ENCODE measurements at places on chromosomes 5 and 9.

DNA sequence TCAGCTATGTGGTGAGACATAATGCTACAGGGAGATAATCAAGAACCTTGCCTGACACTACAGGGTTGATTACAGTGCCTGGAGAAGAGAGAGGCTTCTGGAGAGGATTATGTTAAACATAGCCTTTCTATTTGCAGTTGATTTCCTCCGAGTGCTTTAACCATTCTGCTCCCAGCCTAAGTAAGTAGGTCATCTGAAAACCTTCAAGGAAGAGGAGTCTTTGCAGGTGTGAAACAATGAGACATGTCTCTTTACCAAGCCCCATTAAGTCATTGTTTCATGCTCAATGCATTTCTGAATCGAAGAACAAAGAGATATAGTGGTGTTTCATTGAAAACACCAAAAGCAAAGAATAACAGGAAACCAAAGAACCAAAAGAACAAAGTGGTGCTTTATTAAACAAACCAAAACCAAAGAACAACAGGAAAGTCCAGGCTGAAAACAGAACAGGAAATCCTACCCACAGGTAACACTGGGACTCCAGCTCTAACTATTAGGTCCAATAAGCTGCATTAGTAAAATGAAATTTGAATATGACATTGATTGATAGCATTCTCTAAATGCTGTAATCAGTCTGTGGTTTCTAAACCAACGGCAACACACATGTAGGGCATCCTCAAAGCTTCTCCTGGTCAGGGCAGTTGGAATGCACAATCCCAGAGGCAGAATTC is 113.3 kb upstream of the SPATA31D4 start:
- no peak for DNase-seq

DNA sequence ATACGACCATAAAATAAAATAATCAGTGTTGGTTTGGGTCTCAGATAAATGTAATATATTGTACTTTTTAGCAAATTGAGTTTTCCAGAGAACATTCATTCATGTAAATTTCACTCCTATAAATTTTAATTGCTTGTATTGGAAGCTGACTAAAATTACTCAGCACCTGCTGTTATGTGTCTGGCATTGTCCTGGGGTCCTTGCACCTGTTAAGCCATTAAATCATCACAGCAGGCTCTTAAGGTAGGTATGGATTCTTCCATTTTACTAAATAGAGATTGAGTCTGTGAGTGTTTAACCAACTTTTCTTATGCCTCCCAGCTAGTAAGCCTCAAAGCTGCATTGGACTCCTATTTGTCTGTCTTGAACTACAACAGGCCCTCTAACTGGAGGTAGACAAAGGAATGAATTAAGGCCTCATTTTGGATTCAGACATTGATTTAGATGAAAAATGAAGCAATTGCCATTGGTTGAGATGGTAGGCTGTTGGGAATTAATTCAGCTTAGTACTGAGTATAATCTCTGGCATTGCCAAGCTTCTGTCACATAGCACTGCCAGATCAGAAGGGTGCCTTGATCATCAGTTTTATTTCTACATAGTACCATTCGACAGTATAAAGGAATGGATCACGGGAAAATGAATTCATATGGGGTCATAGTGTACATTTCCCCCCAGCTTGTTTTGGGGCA is 78.9 kb downstream of the PARP8 start:
- DNase-seq = no peak

- DNase-seq = peak; percentile 28
Measured at GRCh38 chr5:82011761-82012160, 39.9 kb downstream of the ATG10 start.

DNA sequence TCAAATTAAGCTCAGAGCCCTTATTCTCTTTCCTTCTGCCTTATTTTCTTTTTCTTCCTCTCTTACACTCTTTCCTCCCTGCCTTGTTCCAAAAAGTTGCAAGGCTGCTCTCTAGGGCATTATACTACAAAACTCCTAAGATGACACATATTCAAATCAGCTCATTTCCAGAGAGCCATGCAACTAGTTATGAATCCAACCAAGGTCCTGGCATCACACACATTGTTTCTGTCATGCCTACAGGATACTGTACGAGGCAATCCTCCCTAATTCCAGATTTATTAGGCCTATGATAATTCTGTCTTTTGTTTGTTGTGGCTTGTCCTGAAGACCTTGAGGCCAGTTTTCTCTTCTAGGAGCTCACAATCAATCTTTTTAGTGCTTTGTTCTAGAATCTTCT is 87.0 kb upstream of the TBCA start:
- DNase-seq = peak; percentile 58

DNA sequence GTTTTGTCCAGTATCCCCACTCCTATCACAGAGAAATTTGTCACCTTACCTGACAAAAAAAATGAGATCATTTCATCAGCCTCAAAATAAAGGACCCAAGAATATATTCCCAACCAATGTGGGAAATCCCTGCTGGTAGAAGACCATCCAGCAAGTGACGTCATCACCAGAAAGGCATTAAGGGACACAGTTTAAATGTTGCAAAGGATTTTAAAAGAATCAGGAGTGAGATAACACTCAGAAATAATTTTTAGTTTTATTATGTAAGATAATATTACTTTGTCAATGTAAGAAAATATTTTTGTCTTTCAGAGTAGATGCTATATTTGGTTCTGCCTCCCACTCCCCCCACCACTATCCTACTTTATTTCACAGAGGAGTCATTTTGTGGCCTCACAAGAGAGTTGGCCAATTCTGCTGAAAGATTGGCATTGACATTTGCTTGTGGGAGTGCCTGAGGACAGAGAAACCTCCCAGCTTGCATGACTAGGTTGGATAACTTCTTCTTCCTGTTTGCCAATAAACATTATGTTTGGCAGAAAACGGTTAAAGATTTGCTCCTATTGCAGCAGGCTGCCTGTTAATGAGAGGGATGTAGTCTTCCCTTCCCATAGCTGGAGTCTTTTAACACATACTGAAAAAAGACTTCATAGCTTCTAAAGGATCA is 288.6 kb upstream of the DAB2 start:
- DNase-seq = peak; percentile 70

DNA sequence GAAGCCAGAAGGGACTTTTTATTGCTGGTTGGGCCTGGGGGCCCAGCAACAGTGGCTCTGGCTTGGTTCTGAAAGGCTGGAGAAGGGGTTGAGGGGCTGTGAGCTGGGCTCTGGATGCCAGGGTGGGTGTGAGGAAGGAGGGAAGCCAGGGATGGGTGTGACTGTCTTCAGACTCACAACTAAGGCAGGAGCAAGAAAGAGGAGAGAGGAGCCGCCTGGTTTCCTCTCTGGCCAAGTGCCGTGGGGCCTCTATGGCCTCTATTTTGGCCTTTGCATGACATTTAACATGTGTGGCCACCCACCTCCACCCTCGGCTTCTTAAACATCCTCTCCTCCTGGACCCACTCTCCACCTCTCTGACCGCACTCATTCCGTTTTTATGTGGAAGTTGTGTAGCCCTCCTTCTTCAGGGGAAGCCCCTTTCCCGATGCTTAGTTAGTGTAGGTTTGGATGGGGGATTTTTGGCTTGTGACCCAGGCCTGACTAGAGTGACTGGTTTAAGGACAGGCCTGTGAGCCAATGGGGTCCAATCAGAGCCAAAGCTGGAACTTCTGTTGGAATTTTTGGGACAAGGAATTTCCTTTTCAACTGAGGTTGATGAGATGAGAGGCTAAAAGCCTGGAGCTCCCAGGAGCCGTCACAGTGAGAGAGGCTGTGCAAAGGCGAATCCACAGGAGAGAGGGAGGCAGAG is 517.8 kb downstream of the CCDC171 start:
- DNase-seq = no peak

GRCh38 chr5:98581112-98581997 is 192.1 kb upstream of the RGMB start:
- DNase-seq = peak; percentile 60

DNA sequence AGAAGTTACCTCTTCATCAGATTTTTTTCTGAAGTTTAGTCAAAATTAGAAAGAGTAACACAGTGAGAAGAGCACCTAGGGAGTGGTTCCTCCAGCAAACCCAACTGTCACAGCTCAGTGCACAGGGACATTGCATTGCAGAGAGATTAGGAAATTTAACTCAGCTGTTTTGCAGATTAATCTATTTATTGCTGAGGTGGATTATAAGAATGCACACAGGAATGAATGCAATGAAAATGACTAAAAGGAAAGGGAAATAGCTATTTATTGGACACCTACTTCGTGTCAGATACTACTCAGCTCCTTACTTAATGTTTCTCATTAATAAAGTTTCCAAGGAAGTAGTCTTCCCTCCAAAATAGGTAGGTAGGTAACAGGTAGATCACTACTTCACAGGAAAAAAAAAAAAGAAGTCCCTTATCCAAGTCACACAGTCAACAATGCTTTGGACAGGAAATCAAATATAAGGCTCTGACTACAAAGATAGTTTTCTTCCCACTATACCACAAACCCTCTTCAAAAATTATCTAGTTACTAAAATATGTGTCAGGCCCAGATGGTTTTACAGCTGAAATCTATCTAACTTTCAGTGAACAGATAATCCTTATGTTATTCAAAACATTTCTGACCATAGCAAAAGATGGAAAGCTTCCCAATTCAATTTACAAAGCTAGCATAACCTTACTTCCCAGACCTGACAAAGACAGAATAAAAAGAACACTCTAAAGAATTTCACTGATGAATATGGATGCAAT is 442.2 kb upstream of the MPDZ start:
- peak; percentile 62 for DNase-seq

- DNase-seq = no peak
Measured at GRCh38 chr5:5126444-5126843, 13.7 kb upstream of the ADAMTS16 start.

GRCh38 chr9:97938081-97938644 is at the start of gene HEMGN:
HEMGN (minus strand) TSS chr9:97938172; CDS start chr9:97938136, 36 bp downstream.
- DNase-seq = no peak

DNA sequence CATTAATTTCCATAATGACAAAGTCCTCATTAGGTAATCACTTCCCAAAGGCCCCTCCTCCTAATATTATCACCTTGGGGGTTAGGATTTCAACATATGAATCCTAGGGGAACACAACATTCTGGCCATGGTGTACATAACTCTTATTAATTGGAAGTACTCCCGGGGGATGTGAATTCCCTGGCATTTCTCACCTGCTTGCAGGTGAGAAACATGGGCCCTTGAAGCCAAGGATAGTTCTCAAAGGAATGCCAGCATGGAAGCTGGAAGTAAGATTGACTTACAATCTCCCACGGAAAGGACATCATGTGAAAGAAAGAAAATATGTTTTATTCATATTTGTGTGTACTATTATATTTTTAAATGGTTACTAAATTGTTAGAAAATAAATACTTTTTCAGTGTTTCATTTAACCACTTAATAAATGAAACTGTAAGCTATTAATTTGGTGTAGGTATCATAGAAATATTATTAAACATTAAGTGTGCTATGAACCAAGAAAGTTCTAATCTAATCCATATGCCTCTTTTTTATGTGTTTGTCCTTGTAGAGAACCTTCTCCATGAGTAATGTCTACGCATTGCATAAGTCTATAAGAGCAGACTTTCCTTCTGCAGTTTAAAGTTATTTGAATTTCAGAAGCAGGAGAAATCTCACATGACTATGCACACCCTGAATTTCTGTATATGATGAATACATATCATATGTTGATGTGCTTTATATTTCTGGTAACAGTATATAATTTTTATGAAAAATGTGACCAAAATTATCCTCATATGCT is 59.4 kb downstream of the ANXA1 start:
- no peak for DNase-seq

DNA sequence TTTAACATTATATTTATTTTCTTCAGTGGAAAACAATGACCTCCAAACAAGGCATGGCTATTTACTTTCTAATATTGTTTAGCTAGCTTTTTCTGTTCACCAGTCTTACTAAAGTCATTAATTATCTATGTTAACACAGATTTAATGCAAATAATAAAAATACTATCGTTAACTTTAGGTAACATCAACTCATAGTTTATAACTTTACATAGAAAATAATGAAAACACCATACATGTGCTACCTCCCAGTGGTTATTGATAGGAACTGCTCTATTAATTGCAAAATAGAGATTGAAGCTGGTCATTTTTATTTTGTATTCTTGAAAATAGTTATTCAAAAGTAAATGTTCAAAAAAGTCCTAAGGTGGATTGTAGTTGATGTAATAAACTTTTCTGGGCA is 78.3 kb upstream of the HCN1 start:
- DNase-seq = peak; percentile 1

GRCh38 chr5:124634741-124635323 is 111.6 kb downstream of the ZNF608 start:
- DNase-seq = peak; percentile 46

DNA sequence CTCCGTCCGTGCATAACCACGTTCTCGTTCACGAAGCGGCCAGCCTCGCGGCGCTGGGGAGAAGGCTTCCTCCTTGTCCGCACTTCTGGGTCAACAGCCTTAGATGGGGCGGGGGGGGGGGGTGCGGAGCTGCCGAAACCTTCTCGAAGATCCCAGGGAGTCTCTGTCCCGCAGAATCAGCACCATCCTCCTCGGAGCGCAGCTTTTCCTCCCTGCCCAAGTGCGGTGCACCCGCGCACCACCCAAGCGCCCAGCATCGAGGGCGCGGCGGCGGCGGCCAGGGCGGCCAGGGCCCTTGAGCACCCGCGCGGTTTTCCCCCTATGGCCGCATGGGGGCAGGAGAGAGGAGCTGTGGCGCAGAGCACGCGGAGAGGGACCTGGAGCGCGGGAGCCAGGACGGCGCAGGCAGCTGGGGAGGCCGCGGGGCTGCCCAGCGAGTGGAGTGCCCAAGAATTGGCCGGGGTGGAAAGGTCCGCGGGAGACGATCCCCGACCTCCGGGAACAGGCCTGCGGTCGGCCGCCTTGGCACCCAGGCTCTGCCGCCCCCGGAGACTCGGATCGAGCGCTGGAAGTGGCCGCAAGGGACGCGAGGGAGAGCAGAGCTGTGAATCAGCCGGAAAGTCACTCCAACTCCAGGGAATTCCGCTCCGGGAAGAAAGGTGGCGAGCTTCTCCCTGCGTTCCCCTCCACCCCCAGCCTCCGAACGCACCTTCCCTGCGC is 43.1 kb downstream of the TMEM174 start:
- DNase-seq = peak; percentile 80

DNA sequence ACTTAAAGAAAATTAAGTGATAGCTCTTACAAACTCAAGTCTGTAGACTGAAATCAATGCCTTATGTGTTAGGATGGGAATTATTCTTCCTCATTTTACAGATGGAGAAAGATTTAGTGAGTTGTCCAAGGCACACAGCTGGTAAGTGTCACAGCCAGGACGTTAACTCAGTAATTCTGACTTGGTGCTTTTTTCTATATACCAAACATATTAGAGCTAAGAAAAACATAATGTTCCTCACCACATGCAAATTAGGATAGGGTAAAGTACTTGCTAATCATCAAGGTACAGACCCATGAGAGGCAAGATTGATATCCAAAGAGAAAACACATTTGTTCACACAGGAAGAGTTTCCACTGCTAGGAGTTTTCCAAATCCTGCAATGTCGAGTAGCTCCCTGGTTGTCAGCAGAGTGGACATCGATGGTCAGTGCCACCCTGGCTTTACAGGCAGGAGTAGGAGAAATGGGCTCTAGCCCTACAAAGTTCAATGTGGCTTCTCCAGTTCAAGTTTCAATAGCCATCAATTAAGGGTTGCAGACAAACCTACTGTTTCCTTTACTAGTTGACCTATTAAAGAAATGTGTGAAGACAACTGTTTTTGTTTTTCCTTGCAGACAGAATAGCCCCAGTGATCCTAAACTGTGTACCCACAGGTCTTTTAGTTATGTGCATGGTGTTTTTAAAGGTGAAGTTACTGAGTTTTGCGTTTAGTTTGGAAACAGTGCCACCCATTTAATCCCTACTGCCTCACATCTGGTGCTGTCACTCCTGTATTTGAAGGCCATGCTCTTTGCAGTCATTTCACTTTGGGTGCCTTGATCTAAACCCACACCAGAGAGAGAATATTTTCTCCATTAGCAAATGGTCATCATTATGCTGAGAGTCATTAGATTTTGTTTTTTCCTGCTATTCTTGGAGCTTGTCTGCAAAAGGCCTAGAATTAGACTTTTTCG is 460.8 kb upstream of the SMARCA2 start:
- no peak for DNase-seq

- no peak for DNase-seq
Measured at GRCh38 chr9:12854221-12854620, 79.4 kb downstream of the LURAP1L start.
